HFFc6 (cell line): ENCODE measurements at places on chromosomes 6 and 20. TPM values are rescaled to one million over a fixed set of nuclear protein-coding genes. Genes with fewer than 3 reads are reported as not detected.

DNA sequence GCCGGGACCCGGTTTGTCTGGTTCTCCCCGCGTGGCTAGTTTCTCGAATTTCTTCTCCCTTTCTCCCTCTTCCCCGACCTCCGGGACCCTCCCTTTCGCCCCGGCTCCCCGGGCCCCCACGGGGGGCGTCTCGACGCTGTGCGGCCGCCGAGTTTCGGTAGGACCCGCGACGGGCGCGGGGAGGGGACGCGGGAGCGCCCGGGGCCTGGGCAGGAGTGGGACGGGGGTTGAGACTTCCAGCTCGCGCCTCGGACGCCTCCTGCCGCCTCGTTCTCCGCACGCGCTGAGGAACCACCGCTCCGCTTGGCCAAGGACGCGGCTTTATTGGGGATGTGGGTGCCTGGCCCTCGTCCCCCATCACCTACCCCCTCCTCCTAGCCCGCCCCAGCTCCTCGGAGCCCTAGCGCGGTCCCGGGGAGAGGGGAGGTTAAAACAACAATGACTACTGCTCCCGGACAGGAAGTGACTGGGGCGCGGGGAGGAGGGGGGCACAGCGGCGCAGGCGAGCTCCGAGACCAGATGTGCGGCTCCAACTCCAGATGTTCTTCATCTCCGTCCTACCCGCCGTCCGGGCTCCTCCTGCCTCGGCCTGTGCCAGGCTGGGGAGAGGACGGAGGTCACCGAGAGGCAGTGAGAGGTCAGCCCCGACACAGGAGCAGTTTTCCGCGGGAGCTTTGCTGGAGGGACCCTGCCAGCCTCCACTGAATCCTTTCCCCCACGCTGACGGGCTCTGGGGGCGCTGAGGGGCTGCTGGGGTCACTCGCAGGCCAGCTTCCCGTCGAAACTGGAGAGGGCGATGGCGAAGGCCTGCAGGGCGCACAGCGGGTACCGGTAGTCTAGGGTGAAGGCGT is 917 bp upstream of the TEAD3 start:
- peaks cover 4% of the 10 kb centered on the region for H3K27me3 ChIP-seq
- H3K4me1 ChIP-seq = peaks cover 48% of the 10 kb centered on the region
- no peaks in the 10 kb centered on the region for H3K36me3 ChIP-seq
- H3K27ac ChIP-seq = peak overlapping the region; percentile 87
- DNase-seq = peak; percentile 27

DNA sequence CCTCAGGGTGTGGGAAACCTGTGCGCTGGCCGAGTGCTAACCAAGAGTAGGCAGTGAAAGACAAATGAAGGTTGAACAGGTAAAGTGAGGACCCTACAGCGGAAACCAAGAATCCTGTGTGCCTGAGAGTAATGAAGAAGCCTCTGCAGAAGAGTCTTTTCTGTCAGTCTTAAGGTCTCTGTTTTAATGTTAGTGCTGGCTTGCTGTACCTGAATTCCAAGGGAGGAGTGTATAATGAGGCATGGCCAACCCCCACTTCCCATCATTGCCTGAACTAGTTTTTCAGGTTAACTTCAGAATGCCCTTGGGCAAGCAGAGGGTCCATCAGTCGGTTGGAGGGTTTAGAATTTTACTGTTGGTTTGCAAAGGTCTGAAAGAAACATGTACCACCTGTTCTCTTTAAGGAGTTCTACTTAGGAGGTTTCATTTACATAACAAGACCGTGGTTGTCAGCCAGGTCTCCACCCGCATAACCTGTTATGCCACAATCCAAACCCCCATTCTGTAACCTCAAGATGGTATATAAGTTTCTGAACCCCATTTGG is 589 bp upstream of the PDCD2 start:
- H3K4me3 ChIP-seq = peak overlapping the region; percentile 96
- no peak for DNase-seq
- peaks cover 30% of the 10 kb centered on the region for H3K36me3 ChIP-seq

DNA sequence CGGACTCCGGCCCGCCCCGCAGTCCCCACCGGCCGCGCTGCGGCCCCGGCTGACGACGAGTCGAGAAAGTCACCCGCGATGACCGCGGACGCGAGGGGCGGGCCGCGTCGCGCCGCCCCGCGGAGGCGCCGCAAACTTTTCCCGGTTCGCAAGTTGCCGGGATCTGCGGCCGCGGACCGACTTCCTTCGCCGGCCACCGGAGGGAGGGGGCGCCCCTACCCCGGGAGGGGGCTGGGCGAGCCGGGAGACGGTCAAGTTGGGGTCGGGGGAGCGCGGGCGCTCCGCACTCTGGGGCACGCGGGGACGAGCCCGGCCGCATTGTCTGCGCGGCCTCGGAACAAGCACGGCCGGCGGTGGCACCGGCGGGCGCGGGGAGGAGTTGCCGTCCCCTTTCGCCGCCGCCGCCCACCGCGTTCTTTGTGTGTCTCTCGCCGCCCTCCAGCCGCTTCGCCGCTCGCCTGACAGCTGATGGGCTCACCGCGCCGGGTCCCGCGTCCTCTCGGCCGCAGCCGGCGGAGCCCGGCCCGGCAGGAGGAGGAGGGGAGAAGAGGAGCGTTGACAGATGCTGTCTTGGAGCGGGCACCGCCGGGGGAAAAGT is 131.6 kb downstream of the OGFRL1 start:
- DNase-seq = no peak
- peaks cover 40% of the 10 kb centered on the region for H3K4me1 ChIP-seq
- peak overlapping the region; percentile 94 for H3K4me3 ChIP-seq
- peaks cover 50% of the 10 kb centered on the region for H3K36me3 ChIP-seq
- peak overlapping the region; percentile 79 for H3K27ac ChIP-seq

GRCh38 chr20:57162362-57162652 is 104.1 kb downstream of the BMP7 start:
- H3K36me3 ChIP-seq = peaks cover 10% of the 10 kb centered on the region; the same call in 1 of the 2 replicates
- peaks cover 17% of the 10 kb centered on the region for H3K27me3 ChIP-seq
- H3K4me1 ChIP-seq = peaks cover 5% of the 10 kb centered on the region; the same call in 1 of the 2 replicates
- DNase-seq = no peak
- H3K4me3 ChIP-seq = no peak overlapping the region

Gene PTK6
- 0.07 to 0.09 TPM in 2 of 3 replicates, not detected in the other for total RNA-seq

DNA sequence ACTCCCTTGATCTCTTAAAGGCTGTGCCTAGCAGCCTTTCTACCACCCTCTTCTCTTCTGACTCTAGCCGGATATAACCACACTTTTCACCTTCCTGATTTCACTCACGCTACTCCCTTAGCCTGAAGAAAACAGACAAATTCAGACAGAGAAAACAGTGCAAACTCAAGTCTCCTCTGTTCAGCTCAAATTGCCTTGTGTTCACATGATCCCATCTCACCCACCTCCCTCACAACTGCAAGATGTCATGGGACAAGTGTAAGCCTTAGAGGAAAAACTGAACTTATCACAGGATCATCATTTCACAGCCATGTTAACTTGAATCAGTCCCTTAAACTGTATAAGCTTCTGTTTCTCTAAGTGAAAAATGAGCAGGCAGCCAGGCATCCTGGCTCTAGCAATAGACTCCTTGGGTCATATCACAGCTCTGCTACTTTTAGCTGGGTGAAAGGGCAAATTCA is 66.5 kb upstream of the TENT5A start:
- H3K4me3 ChIP-seq = no peak overlapping the region
- H3K27me3 ChIP-seq = no peaks in the 10 kb centered on the region; the same call in 1 of the 2 replicates
- DNase-seq = no peak
- no peaks in the 10 kb centered on the region for H3K36me3 ChIP-seq

- 0 out of 2 replicates have a peak, but pooled peaks cover 1% of the 10 kb centered on the region for H3K27me3 ChIP-seq
- no peak overlapping the region for H3K27ac ChIP-seq
- H3K4me3 ChIP-seq = peak overlapping the region; percentile 14; the same call in 1 of the 2 replicates
- no peak for DNase-seq
- H3K4me1 ChIP-seq = peaks cover 42% of the 10 kb centered on the region
Measured at GRCh38 chr6:36559011-36559793, 11.9 kb upstream of the STK38 start.

Gene PPIL6
- 0.21 to 0.27 TPM (median 0.22 TPM) in 3 replicates for total RNA-seq

Gene TSPYL4
- 46.3 to 52.5 TPM (median 49.7 TPM) in 3 replicates for total RNA-seq

DNA sequence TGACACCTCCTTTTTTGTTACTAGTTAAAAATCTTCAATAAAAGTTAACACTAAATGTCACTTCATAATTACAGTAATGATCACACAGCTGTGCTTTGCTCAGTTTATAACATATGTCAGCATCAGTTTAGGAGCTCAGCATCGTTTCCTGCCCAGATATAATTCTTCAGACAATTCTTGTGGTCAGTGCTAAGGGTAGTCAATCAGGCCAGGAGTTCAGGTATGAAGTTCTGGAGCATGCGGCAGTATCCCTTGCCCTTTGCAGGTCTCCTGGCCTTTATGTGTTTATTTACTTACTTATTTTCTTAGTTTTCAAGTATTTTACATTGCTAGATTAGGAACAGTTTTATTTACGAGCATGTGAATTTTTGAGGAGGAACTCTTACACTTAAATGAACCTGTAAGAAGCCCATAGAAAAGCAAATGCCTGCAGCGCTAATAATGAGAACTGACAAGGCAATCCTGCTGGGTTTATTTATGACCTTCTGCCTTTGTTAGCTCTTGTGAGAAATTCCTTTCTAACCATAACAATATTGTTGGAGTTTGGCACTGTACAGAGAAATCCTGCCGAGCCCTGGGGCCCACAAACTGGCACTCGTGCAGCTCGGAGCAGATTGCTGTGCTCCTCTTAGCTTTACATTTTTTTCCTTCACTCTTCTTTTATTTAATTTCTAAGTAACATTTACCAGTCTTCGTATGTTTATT is 252.8 kb downstream of the TMEM242 start:
- no peak for DNase-seq
- peaks cover 2% of the 10 kb centered on the region; the same call in 1 of the 2 replicates for H3K36me3 ChIP-seq
- peaks cover under 1% of the 10 kb centered on the region; the same call in 1 of the 2 replicates for H3K27me3 ChIP-seq
- H3K27ac ChIP-seq = peak overlapping the region; percentile 14; the same call in 1 of the 2 replicates

- H3K36me3 ChIP-seq = no peaks in the 10 kb centered on the region
- no peaks in the 10 kb centered on the region for H3K4me1 ChIP-seq
Measured at GRCh38 chr6:156182356-156182755, 594.8 kb upstream of the ARID1B start.

Gene SNPH
- total RNA-seq = 13.4 to 15.5 TPM (median 13.4 TPM) in 3 replicates

DNA sequence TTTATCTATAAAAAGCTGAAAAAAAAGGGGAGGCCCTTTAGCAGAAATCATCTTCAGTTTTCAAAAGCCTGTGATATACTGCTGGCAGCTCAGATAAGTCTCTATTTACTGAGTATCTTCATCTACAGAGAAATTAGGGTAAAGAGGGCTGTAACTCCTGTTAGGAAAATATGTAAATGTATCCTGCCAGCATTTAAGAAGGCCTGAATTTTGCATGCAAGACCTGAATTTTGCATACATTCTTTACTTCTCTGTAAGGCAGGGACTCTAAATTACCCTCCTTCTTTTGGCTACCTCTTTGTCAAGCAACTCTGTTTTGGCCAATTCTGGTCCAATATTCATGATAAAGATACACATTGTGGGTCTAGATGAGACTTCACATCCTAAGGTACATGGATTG is 150.6 kb upstream of the SPACA1 start:
- no peak overlapping the region for H3K4me3 ChIP-seq
- H3K27ac ChIP-seq = no peak overlapping the region
- DNase-seq = no peak
- no peaks in the 10 kb centered on the region for H3K36me3 ChIP-seq
- peaks cover 2% of the 10 kb centered on the region; the same call in 1 of the 2 replicates for H3K27me3 ChIP-seq

Gene SLC17A3
- not detected in 3 replicates for total RNA-seq

DNA sequence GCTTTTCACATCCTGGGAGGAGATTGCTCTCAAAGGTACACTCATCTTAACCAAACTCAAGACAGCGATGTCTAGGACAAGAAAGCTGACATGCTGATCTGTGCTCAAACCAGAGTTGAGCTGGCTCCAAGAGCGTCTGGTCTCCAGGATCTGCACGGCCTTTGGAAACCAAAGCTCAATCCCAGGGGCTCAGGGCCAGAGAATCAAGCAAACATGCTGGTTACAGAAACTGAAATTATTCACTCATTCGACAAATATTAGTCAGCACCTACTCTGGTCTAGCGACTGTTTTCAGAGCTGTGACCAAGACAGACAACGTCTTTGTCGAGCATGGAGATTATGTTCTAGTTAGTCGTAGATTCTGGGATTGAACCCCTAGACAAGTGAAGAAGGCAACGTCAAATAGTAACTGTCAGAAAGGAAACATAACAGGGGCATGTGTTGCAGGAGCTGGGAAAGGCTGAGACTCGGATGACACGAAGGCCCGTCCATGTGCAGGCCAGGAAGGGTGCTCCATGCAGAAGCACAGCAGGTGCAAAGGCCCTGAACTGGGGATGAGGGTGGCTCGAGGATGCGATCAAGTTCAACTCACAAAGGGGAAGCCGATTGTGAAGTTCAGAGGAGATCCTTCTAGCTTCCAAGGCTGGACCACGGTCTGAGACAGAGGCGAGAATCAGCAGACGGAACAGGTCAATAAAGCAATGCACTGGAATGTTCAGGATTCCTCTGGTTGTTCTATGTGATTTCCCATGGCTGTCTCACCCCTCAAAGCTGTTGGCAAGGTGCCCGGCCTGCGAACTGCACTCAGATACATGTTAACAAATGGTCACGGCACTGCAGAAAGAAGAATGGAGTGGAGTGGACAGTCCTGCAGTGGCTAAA is 12.5 kb upstream of the PCK1 start:
- H3K36me3 ChIP-seq = no peaks in the 10 kb centered on the region
- H3K27me3 ChIP-seq = peaks cover 59% of the 10 kb centered on the region
- DNase-seq = no peak
- H3K4me1 ChIP-seq = no peaks in the 10 kb centered on the region

DNA sequence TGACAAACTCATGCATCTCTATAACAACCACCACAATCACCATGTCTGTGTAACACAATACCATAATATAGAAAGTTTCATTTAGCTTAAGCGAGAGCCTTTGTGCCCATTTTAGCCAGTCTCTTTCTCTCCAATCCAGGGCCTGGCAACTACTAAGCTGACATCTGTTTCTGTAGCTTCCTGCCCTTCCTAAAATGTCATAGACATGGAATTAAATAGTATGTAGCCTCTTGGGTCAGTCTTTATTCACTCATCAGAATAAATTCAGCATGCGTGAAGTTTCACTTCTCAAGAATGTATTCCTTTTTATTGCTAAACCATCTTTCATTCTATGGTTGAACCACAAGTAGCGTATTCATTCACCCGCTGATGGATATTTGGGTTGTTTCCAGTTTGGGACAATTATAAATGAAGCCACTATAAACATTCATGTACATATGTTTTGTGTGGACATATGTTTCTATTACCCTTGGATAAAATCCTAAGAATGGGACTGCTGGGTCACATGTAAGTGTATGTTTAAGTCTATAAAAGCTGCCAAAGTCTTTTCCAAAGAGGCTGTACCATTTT is 1.7 kb upstream of the TREM2 start:
- H3K27ac ChIP-seq = no peak overlapping the region
- DNase-seq = no peak
- H3K4me1 ChIP-seq = no peaks in the 10 kb centered on the region
- H3K27me3 ChIP-seq = peaks cover 14% of the 10 kb centered on the region

GRCh38 chr6:145954985-145955384 is 9.2 kb downstream of the SHPRH start:
- no peak overlapping the region for H3K4me3 ChIP-seq
- H3K36me3 ChIP-seq = peaks cover 9% of the 10 kb centered on the region
- no peaks in the 10 kb centered on the region for H3K27me3 ChIP-seq
- DNase-seq = no peak

Gene GCNT2
- total RNA-seq = 0.18 to 6.7 TPM (median 0.40 TPM) in 3 replicates

DNA sequence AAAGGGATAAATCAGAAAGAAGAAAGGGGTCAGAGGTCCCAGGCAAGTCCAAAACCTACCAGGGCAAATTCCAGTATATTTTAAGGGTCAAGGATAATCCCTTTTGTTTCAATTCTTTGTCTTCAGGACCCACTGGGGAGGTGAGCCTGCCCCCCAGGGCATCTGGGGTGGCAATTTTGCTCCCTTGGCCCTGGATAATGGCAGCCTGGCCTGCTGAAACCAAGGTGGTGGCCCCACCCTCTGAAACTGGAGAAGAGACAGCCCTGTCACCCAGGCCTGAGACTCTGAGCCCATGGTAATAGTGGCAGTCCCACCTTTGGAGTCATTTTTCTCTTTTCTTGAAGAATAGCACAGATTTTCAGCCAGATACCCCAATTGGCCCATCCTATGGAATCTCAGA is 118.1 kb downstream of the C6orf58 start:
- H3K4me3 ChIP-seq = no peak overlapping the region
- peaks cover 3% of the 10 kb centered on the region; the same call in 1 of the 2 replicates for H3K27me3 ChIP-seq
- DNase-seq = no peak
- H3K27ac ChIP-seq = no peak overlapping the region
- H3K4me1 ChIP-seq = no peaks in the 10 kb centered on the region
